ENCODE measurements at places on chromosomes 3 and 15. TPM values are rescaled to one million over a fixed set of nuclear protein-coding genes. Genes with fewer than 3 reads are reported as not detected.

The DUOXA2 gene
- not detected for total RNA-seq

DNA sequence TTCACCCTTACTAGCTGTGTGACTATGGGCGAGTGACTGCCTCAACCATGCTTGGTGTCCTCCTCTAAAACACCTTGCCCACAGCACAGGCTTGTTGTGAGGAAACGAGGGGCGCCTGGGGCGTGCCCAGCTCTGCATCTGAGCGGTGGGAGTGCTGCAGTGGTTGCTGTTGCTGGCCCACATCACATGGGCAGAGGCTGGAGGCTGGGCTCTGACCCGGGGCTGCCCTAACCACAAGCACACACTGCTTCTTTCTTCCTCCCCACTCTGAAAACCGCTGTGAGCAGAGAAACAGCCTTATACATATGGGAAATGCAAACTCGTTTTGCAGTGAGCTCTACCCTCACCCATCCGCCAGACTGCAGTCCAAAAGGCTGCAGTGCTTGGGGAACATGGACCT lies 74.8 kb upstream of the RPL32 start:
- H3K4me1 ChIP-seq = no peaks in the 10 kb centered on the region
- no peak for DNase-seq
- H3K27me3 ChIP-seq = no peaks in the 10 kb centered on the region
- H3K36me3 ChIP-seq = peaks cover 91% of the 10 kb centered on the region
- no peak overlapping the region for H3K27ac ChIP-seq

DNA sequence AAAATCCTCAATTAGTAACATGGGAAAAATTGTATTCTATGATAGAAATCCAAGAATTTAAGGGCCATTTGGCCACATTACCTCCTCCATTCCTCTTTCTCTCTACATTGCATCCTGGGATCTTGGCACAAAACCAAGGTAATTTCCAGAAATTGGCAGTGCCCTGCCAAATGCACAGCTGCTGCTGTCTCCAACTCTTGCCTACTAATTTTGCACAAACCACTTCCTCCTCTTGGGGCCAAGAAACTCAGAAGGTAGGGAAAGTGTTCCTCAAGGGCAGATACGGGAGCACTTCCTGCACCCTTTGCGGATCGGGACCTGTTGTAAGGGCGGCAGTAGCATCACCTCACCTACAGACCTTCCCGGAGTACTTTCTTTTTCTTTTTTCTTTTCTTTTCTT lies 57.8 kb downstream of the MAP3K13 start:
- no peak for DNase-seq
- H3K27me3 ChIP-seq = no peaks in the 10 kb centered on the region
- H3K4me3 ChIP-seq = no peak overlapping the region

GRCh38 chr3:183144363-183144762 lies 18.2 kb downstream of the LAMP3 start:
- H3K36me3 ChIP-seq = no peaks in the 10 kb centered on the region
- no peaks in the 10 kb centered on the region for H3K4me1 ChIP-seq
- no peak overlapping the region for H3K27ac ChIP-seq
- no peaks in the 10 kb centered on the region for H3K27me3 ChIP-seq
- H3K4me3 ChIP-seq = no peak overlapping the region
- no peak for DNase-seq

Data from sigmoid colon (tissue), 7 donors.